Testis (tissue), 5 donors: ENCODE measurements at places on chromosomes 11 and 22.
A peak's percentile ranks its signal among the peaks of the same experiment; 100 is the strongest.

GRCh38 chr11:7656704-7657103, 16.6 kb downstream of the CYB5R2 start:
- H3K4me1 ChIP-seq: peaks cover 17% of the 10 kb centered on the region
- H3K27me3 ChIP-seq: no peaks in the 10 kb centered on the region
- DNase-seq: no peak
- H3K4me3 ChIP-seq: no peak overlapping the region

- H3K27ac ChIP-seq: peak overlapping the region; percentile 92
- DNase-seq: no peak
- H3K36me3 ChIP-seq: no peaks in the 10 kb centered on the region
- no peaks in the 10 kb centered on the region for H3K27me3 ChIP-seq
Measured at GRCh38 chr11:93783765-93784144, 327 bp upstream of the MED17 start.

DNA sequence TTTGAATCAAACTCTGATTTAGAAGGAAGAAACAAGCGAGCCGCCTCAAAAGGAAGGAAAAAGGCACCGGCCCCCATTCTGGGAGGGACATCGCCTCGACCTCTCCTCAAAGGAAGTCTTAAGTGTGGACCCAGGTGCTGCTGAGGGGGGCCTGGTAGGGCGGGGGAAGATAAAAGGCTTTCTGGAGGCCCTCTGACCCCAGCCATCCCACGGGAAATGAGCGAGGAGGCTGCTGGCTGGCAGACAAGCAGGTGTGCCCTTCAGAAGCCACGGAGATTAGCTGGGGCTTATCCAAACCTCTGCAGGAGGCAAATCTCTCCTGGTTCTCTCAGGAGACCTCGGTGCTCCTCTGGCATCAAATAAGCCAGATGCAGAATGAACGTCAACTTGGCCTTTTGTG, 171.4 kb upstream of the BLID start:
- no peak overlapping the region for H3K4me3 ChIP-seq
- H3K4me1 ChIP-seq: no peaks in the 10 kb centered on the region
- no peaks in the 10 kb centered on the region for H3K36me3 ChIP-seq
- DNase-seq: no peak
- no peaks in the 10 kb centered on the region for H3K27me3 ChIP-seq
- H3K27ac ChIP-seq: no peak overlapping the region

DNA sequence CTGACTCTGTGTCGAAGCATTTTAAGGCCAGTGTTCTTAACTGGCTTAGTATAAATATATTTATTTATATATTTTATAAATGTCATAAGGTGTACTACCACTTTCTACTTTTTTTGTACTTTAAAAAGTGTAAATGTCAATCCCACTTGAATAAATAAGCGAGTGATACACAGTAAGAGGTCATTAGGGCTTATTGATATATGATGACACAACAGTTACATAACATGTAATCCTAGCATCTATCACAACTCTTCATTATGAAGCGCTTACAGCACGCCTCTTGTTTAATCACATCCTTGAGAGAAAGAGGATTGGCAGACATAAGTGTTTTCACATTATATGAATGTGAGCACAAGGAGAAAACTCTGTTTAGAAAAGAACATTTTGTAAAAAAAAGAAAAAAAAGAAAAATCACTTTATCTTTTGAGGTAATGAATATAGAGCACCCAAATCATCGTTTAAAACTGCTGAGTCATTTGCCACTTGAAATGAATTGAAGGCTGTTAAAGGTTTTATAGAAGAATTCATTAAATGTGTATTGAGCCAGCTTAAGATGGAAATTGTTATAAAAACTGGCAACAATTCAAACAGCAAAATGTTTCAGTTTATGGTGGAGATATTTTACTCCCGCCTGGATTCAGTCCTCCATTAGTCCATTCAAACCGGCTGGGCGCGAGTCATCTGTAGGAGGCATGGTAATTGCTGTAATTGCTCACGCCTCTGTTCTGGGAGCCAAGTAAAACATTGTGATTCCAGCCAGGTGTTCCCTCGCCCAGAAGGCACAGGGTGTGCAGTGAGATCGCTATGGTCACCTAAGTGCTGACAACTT, 627.3 kb upstream of the KIRREL3 start:
- no peak overlapping the region for H3K27ac ChIP-seq
- peak; percentile 21 for DNase-seq
- no peaks in the 10 kb centered on the region for H3K36me3 ChIP-seq
- H3K27me3 ChIP-seq: no peaks in the 10 kb centered on the region
- peaks cover 8% of the 10 kb centered on the region for H3K4me1 ChIP-seq

DNA sequence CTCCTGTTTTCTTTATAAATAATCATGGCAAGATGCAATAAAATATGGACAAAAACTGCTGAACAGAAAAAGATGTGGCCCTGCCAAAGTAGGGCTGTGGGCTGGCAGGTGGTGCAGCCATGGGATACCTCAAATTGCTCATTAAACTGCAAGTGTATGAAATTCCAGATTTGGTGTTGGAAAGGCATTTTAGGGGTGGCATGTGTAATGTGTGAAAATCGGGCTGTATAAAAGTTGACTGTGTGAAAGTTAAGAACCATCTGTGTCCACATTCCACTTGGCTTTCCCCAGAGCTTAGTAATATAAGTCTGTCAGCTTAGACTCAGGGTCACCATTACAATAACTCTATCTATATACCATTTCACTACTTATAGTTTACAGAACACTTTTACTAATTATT, 34.8 kb upstream of the FZD4 start:
- no peaks in the 10 kb centered on the region for H3K27me3 ChIP-seq
- no peak overlapping the region for H3K27ac ChIP-seq
- no peak for DNase-seq
- peaks cover 5% of the 10 kb centered on the region for H3K4me1 ChIP-seq
- H3K36me3 ChIP-seq: no peaks in the 10 kb centered on the region

GRCh38 chr11:3008746-3009336, 16.7 kb upstream of the NAP1L4 start:
- no peak overlapping the region for H3K27ac ChIP-seq
- no peaks in the 10 kb centered on the region for H3K4me1 ChIP-seq
- no peaks in the 10 kb centered on the region for H3K36me3 ChIP-seq
- H3K27me3 ChIP-seq: no peaks in the 10 kb centered on the region

DNA sequence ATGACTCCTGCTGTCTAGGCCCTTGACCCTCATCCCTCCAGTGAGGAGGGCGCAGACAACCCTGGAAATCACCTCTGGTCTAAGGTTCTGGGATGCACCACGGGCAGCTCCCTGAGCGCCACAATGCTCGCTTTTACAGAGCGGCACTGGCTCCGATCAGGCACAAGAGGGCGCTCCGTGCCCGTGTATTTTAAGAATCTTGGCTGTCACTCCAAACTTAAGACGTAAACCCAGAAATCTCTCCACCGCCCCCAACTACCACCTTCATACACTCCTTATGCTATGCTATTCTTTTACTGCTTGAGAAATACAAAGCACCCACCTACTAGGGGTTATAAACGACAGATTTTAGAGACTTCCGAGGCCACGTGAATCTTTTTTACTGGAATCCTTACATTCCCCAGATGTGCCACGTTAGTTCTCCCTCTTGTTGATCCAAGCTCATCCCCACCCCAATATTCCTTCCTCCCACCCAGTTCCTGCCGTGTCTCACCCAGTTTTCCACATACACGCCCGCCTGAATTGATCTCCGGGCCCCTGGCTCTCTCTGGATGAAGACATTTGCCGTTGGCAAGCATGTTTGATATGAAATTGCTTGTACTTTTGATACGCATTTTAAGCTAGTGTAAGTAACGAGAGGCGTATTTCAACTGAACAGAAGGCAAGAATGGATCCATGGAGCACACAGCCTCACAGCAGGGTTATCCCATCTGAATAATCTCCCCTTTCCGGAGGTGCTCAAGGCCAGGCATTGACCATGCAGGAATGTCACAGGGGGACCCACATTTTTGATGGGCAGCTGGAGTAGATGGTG, 453.5 kb downstream of the OPCML start:
- no peaks in the 10 kb centered on the region for H3K4me1 ChIP-seq
- H3K27me3 ChIP-seq: no peaks in the 10 kb centered on the region
- DNase-seq: peak; percentile 79
- H3K36me3 ChIP-seq: no peaks in the 10 kb centered on the region
- H3K27ac ChIP-seq: no peak overlapping the region
- no peak overlapping the region for H3K4me3 ChIP-seq

- no peak overlapping the region for H3K27ac ChIP-seq
- H3K4me3 ChIP-seq: no peak overlapping the region
- no peaks in the 10 kb centered on the region for H3K36me3 ChIP-seq
- DNase-seq: no peak
- H3K4me1 ChIP-seq: peaks cover 14% of the 10 kb centered on the region
Measured at GRCh38 chr22:43100225-43100624, 10.3 kb upstream of the BIK start.

DNA sequence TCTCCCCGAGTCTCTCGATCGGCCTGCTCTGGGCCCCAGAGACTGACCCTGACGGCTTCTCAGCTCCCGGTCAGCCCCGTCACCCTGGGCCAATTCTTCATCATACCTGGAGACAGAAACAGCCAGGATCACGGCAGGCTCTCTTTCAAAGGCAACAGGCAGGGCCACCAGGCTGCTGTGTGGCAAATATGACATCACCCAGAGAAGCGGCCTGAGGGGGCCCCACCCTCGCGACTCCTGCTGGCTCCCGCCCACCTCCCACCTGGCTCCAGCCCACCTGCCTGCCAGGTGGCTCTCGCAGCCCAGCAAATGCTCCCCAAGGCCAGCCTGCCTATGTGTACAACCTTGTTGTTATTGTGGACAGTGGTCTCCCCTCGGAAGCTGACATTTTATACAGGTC, 24.9 kb upstream of the PACSIN2 start:
- no peak overlapping the region for H3K27ac ChIP-seq
- H3K4me3 ChIP-seq: no peak overlapping the region
- H3K36me3 ChIP-seq: no peaks in the 10 kb centered on the region
- DNase-seq: no peak
- H3K27me3 ChIP-seq: no peaks in the 10 kb centered on the region
- no peaks in the 10 kb centered on the region for H3K4me1 ChIP-seq

DNA sequence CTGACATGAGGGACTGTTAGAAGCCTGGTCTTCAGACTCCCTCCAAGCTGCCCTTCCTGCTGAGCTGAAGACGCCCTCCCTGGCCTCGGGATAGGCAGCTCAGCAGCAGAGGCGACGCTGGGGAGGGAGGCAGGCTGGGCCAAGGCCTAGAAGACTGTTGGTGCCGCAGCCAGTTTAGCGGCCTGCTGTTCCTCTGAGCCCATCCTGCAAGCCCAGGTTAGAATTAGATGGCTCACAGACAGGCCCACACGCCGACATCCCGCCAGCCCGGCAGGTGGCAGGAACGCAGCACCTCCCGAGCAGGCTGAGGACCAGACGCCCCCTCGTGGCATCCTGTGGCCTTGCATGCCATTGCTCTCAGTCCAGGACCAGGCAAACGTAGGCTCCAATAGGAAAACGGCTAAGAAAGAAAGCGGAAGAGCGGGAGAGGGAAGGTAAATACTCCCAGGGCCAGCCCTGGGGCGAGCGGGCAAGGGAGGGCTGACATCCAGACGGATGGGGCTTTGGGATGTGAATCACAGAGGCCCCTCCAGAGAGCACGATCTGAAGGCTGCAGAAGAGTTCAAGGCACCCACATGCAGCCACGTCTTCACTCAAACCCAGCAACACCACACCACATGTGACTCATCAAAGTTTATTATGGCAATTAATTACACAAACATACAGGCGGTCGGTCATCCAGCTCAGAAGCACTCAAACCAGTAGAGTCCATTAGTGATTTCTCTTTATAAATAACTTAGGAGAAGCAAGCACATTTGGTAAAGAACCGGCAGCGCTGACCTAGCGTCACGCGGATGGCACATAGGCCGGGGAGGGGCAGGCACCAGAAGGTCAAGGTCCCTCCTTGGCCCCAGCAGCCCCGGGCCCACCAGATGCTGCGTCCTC, 27.6 kb downstream of the CD5 start:
- H3K27ac ChIP-seq: no peak overlapping the region
- H3K36me3 ChIP-seq: no peaks in the 10 kb centered on the region
- peaks cover 22% of the 10 kb centered on the region for H3K4me1 ChIP-seq
- no peaks in the 10 kb centered on the region for H3K27me3 ChIP-seq
- H3K4me3 ChIP-seq: no peak overlapping the region

DNA sequence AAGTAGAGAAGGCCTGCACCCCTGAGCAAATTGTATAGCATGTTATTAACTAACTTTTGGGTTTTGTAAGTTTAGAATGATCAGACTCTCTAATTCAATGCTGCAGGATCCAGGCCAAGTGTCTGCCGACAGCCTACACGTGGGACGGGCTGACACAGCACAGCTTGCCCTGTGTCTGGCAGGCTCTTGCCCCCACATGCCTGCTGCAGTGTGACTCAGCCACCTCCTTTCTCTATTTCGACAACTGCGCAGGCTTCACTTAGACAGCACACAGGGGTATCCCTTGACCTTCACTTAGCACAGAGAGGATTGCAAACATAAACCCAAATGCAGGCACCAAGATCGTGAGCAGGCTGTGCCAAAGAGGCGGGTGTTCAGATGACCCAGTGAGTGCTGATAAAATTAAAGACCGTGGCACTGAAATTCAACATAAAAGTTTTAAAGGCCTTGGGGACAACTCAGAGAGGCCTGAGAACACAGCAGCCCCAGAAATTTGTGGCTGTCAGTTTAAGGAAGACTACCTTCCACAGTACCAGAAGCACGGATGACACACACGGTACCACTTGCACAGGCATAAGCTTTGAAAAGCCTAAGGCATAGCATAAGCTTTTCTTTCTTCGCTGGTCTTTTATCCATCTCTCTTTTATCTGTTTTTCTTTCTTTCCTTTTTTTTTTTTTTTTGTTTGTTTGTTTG, 37.8 kb downstream of the SCN3B start:
- no peak overlapping the region for H3K27ac ChIP-seq
- H3K27me3 ChIP-seq: no peaks in the 10 kb centered on the region
- no peak overlapping the region for H3K4me3 ChIP-seq
- DNase-seq: peak; percentile 63

DNA sequence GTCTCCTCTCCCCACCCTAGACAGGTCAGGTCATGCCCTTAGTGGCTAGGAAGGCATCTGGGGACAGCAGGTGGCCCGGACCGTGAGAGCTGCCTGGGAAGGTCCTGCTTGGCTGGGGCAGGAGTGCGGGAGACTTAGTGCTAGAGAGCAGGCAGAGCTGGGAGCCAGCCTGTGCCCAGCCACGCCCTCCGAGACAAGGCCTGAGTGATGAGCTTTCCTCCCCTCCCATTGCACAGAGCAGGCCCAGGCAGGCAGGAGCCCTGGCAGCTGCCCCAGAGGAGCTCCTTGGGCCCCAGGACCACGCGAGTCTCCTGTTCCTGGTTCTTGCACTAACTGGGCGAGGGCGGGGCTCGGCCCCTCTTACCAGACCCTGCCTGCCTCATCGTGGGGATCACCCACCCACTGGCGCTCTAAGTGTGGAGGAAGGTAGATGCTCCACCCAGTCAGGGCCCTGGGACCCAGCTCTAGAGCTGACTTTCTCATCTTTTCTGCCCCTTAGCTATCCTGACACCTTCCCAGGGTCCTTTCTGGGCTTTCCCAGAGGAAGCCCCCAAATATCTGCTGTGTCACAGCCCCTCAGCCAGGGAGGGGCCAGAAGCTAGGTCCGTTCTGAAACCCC, 44.9 kb downstream of the MACROD1 start:
- peaks cover 12% of the 10 kb centered on the region for H3K4me1 ChIP-seq
- no peaks in the 10 kb centered on the region for H3K36me3 ChIP-seq
- H3K4me3 ChIP-seq: no peak overlapping the region
- H3K27ac ChIP-seq: no peak overlapping the region
- DNase-seq: no peak

- peaks cover 10% of the 10 kb centered on the region for H3K4me1 ChIP-seq
- H3K36me3 ChIP-seq: no peaks in the 10 kb centered on the region
- no peaks in the 10 kb centered on the region for H3K27me3 ChIP-seq
- no peak overlapping the region for H3K27ac ChIP-seq
- H3K4me3 ChIP-seq: peak overlapping the region; percentile 48
- peak; percentile 63 for DNase-seq
Measured at GRCh38 chr22:38412435-38413084, 42.4 kb downstream of the KCNJ4 start.
